Ascending aorta (tissue), 2 donors: ENCODE measurements at places on chromosomes 5 and 9. TPM values are rescaled to one million over a fixed set of nuclear protein-coding genes. Genes with fewer than 3 reads are reported as not detected.

- no peak for DNase-seq
These were observed 10.5 kb downstream of the PJA2 start for GRCh38 chr5:109399092-109399759.

- DNase-seq = no peak
These were observed 20.2 kb upstream of the SPDL1 start for GRCh38 chr5:169563369-169563768.

The GADD45G gene
- total RNA-seq = 4.6 TPM

- no peak for DNase-seq
These were observed 88.2 kb upstream of the BASP1 start for GRCh38 chr5:17129093-17129849.

The TSSK1B gene
- not detected for total RNA-seq

DNA sequence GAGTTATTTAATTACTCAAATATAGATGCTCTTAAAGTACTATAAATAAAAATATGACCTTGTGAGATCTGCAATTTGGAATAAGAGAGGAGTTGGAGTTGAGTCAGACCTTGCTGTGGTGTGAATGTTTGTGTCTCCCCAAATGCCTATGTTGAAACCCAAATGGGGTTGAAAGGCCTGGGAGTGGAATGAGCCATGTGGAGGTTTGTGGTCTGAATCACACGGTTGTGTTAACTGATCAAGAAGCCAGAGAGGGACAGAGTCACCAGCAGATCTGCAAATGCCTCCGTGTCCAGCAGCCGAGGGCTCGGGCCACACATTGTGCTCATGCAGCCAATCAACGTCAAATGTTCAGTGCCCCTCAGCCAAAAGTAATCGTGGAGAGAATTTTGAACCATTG lies 404.4 kb downstream of the ICE1 start:
- DNase-seq = no peak

The TERT gene
- total RNA-seq = not detected

GRCh38 chr5:79503794-79504495 lies 10.0 kb downstream of the HOMER1 start:
- no peak for DNase-seq

- no peak for DNase-seq
These were observed 907 bp upstream of the NR2F1 start for GRCh38 chr5:93582167-93582462.
